ENCODE measurements at places on chromosomes 1 and 21.

DNA sequence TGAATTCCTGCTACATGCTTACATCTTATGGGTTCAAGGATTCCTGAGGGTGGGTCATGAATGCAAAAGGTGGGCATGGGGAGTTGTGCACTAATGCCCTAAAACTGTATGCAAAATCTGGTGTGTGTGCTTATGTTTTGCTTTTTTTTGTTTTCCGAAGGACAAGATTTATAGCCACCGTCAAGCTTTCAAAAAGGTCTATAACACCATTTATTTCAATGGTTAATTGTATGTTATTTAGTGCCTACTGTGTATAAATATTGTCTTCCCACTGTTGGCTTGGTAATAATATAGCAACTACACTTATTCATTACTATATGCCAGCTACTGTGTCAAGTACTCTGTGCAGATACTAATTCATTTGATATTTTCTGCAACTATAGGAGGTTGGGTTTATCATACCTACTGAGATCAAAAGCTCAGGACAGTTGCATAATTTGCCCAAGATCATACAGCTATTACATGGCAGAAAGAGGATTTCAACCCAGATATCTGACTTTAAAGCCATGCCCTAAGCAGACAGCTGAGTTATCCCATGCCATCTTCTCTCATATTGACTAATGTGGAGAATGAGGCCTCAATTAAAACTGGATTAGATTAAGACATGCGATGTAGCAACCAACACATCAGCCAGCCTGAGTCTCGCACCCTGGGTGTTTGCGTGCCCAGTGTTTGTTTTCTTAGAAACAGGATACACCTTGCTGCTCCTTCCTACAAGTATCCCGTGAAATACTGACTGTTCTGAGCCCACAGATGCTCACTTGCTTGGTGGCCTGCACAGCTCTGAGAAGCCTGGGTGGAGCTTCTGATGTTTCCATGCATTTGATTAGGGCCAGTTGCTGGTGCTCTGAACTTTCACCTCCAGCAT lies 34.6 kb downstream of the GADD45A start:
- no peak for DNase-seq

DNA sequence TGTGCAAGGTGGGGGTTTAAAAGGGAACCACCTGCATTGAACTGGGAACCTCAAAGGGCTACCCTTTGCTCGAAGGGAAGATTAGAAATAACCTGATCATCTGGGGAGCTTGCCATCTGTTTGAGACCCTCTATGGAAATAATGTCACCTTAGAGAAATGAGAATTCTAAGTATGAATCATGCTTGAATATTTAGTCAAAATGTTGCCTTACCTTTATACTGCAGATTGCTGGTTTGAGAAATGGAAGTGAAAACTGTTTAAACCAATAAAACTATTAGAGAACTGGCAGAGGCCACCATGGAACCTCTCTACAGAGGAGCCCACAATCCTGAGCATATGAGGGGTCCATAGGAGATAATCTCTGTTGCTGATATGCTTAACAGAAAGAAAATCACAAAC lies 131.2 kb upstream of the FAM78B start:
- no peak for DNase-seq

DNA sequence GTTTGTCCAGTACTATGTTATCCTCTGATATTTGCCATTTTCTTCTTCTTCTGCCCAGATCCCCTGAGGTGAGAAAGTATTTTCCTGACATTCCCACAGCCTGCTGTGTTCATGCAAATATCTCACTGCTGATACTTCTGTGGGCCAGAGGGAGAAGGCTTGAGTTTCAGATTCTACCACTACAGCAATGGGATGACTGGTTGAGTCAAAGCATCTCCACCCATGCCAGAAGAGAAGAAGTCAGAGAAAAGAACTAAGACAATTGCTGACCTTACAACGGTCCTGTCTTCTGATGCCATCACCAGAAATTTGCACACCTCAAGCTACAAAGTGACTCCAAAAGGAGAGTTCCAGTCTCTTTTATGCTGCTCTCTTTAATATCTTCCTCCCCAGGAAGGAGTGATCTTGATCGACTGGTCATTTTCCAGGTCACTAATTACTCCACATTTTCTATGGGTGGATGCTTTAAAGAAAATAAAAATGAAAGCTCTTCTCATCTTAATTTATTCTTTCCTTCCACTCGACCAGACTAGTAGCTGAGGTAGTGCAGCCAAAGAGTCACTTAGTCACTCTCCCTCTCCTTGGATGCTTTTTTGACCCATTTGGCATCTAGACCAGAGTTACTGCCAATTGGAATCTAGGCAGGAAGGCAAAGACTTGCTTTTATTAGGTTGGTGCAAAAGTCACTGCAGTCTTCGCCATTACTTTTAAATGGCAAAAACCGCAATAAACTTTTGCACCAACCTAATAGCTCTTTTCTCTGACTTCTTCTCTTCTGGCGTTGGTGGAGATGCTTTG lies 195.1 kb downstream of the PTPRC start:
- no peak for DNase-seq

DNA sequence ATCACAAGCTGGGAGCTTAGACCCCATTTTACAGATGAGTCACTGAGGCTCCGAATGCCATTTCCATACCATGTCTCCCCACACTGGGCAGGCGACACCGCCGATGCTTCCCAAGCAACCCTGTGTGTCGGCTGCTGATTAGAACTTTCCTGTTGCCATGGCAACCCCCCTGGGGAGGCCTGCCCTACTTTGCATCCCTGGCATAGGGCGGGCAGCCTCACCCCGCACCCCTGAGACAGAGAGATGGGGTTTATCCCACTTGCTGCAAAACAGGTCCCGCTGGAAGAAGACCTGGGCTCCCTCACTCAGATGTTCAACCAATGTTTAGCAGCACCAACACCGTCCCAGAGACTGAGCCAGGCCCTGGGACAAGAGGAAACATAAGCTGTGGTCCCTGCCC lies 81.5 kb downstream of the CAMK2N1 start:
- no peak for DNase-seq

DNA sequence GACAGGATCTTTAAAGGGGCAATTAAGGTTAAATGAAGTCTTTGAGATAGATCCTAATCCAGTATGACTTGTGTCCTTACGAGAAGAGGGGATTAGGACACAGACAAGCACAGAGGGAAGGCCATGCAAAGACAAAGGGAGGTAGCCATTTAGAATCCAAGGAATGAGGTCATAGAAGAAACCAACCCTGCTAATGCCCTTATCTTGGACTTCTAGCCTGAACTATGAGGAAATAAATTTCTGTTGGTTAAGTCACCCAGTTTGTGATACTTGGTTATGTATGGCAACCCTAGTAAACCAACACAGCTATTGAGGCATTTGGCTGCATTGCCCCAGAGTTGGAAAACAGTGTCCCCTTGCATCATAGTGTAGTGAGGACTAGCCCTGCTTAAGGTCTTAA lies 121.3 kb downstream of the MAST2 start:
- DNase-seq: no peak

DNA sequence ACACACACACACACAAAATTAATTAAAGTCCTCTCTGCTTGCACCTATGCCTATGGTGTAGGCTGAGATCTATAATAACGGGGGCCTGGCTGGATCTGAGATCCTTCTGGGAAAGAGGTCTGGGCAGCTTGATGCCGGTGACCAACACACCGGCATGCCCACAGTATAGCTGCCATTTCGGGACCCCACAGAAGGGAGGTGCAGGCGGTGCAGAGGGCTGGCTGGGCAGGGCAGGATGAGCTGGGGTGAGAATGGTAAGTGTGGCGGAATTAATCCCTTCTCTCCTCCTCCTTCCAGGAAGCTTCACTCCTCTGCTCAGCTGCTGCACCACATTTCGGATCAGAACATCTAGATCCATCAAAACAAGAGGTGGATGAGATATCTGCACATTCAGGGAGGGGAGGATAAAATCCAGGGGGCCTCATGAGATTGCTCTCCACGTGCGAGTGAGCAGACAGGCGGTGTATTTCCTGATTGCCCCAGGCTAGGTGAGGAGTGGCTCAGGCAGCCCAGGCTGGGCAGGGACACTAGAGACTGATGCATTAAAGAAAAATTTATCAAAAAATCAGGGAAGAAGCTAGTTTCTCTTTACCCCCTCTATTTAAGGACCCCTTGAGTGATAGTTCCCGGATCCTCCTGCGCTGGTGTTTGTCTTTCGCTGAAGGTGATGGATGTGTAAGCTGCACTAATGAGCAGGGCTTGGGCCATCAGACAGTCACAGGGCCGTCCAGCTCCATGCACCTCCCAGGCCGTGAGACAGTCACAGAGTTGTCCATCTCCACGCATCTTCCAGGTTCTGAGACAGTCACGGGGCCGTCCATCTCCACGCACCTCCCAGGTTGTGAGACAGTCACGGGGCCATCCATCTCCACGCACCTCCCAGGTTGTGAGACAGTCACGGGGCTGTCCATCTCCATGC lies 449.9 kb downstream of the PTPRU start:
- DNase-seq: no peak

GRCh38 chr1:179090522-179090921 lies 8.7 kb downstream of the TOR3A start:
- DNase-seq: no peak

DNA sequence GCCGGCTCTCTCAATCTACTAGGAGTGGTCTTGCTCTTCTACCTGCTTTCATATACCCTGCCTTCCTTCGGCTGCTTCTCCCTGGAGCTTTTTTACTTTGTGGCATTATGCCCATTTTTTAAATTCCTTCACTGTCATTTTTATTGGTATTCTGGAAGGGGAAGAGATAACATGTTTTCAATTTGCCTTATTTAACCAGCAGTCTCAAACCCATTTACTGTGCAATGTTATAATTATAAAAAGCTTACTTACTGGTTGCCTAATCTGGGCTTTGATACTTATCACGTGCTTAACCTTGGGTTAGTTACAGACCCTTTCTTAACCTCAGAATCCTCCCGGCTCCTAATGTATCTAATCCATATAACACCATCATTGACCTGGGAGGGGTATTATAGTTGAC lies 128.1 kb downstream of the SIPA1L2 start:
- no peak for DNase-seq

DNA sequence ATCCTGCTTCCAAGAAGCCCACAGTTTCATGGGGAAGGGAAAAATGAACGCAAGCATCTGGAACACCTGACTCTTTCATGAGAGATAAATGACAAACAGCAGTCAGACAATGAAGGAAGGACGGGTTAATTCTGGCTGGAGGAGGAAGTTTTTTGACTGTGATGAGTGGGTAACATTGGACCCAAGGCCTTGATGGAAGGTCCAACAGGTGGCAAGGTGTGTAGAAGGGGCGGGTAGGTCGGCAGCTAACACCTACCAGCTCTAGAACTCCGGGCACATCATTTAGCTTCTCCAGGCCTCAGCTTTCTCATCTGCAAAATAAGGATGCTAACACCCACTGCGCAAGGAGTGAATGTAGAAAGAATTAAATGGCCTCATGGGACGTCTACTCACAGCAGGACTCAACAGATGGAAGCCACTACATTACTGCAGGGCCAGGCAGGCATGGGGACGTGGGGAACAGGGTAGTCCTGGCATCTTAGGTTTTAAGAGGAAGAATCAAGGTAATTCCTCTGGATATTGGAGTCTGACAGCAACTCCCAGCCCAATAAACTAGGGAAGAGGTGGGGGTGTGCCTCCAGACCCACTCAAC lies 12.9 kb downstream of the GLIS1 start:
- no peak for DNase-seq

DNA sequence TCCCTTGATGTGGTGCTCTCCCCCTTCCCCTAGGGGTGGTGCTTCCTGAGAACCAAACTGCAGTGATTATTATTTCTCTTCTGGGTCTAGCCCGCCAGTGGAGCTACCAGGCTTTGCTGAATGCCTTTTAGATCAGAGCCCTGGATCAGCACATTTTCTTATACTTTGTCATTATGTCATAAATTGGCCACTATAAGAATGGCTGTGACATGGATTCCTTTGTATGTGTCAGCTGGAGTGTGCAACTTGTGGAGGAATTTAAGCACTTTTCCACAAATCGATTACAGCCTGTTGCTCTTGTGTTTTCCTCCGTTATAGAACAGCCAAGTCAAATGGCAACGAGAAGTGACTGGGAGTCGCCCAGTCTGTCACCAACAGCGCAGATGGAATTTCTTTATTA lies 273.3 kb downstream of the DUSP10 start:
- no peak for DNase-seq

DNA sequence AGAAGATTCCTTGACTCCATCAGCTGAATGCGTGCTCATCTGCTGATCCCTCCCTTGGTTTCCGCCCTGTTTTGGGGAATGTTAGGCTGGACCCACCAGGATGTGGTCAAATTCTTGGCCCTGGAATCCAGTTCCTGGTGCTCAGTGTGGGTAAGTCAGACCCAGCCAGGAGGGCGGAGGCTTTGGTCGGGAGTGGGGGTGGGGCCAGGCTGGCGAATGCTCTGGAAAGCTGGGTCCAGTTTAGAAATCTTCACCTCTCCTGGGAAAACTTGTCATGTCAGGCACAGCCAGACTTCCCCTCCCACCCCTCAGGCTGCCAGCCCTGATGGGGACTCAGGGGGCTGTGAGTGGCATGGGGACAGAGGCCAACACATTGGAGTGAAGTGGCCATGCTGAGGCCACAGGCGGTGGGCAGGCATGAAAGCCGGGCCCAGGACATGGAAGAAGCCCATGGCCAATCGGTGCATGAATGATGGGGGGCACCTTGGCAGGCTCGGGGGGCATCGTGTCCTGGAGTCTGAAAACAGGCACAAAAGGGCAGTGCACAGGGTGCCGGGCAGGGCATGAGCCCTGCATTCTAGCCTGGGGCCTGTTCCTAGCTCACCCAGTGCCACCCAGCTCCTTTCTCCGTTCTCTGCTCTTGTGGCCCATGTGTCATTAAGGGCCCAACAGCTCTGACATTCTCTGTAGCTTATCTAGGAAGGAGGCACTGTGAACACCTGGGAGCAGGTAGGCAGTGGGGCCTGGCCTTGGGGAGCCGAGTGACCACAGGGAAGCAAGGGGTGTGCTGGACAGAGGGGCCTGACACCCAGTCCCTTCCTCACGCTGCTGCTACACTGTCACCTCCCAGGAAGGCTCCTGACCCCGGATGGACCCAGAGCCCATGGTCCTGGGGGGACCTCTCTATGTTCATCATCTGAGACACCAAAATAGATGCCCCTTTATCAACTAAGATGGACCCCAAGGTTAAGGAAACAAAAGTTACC lies 14.6 kb upstream of the PADI1 start:
- no peak for DNase-seq

DNA sequence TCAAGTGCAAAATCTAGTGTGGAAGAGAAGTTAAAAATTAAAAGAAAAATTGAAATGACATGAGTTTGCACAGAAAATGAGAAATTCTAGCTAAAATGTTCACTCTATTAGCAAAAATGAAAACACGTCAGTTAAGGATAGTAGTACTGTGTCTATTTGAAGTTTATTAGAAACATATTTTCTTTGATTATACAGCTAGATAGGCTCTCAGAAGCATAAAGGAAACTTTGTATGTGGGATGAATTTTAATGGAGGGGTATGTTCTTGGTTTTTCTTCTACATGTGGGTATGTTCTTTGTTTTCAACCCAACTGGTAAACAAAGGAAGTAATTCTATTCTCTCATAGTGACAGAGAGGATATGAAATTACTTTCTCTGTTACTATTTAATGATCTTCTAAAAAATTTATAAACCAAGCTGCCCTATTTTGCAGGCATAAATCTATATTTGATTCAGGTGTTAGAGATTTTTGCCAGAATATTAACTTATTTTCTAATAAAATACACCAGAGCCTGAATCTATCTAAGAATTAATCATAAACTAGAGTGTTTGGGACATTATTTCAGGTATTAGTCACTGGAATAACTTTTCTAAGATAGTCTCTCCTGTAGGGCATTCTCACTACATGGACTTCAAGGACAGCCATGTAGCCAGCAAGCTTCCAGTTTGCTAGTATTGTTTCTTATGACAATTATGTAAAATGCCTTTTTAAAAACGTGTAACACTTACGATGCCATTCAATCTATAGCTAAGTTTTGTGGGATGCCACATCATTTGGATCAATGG lies 15.8 kb downstream of the GPSM2 start:
- no peak for DNase-seq
